ENCODE measurements at places on chromosomes 6 and 20.

DNA sequence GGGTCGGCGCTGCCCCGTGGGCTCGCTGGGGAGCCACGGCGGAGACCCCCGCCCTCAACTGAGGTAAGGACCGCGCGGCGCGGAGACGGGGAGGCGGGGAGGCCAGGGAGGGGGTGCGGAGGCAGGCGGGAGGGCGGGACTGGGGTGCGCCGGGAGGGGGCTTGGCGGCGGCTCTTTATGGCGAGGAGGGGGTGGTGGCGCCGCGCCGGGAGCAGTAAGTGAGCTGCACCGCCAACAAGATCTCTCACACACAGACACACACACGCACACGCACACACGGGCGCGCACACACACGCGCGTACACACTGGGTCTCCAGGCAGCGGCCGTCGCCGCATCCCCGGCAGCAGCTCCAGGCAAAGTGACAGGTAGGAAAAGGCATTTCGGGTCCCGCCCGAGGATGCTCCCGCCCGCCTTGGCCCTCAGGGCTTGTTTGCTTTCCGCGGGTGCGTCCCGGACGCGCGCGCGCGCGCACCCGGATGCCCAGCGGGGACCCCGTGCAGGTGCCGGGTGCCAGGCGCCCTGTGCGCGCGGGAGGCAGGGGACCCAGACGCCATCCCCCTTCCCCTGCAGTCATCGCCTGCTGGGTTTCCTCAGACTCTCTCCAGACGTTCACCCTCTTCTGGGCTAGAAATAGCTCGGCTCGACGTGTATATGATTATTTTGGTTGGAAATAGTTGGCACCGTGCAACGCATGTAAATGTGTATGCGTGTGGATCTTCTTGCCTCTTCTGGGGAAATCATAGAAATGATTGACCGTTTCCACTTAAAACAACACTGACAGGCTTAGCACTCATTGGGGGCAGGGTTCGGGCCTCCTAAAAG is at the start of gene PLCB4:
Gene PLCB4, plus strand, starts transcription at position 247 of the 823 bp plus-strand sequence. CDS start 238,728 bp downstream, outside the sequence.
- peak; percentile 20 for DNase-seq

- DNase-seq = no peak
Observed at GRCh38 chr6:116329156-116329555, 41.6 kb upstream of the DSE start.

DNA sequence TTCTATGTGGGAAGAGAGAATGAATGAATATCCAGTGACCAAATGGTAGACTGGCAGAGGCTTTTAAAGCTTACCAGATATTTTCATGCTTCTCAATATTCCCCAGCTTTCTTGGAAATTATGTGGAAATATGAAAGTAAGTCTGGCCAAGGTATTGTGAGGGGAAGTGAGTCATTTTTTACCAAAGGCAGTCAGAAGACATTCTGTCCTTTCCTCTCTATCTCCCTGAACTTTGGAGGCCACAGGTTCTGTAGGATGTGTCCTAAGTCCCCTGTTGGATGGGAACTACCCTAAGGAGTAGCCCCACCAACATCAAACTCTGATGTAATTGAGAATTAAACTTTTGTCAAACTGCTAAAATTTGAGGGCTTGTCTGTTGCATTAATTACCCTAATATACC is 593.8 kb upstream of the NRSN1 start:
- no peak for DNase-seq

DNA sequence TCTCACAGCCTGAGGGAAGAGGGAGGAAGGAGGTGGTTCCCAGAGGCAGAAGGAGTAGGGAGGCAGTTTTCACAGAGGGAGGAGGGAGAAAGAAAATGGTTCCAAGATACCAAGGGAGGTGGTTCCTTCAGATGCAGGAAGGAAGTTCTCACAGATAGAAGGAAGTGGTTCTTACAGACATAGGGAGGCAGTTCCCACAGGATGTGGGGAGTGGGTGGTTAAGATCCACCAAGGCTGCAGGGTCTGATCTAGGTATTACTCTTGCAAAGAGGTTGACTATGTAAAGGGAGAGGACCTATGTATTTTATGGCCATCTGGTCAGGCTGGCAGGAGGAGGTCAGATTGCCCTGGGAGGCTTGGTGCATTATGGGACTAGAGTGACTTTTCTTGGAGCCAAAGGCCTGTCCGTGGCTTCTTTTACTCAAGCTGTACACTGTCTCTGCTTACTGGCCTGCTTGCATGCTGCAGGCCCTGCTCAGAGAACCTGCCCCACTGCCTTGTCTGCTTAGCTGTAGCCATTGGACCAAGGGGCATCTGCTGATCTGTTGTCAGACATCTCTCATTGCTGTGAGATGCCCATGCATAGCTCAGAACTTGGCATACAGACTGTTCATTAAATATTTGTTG is 283.7 kb downstream of the DHX35 start:
- no peak for DNase-seq

GRCh38 chr20:41848180-41848579 is 230.0 kb upstream of the CHD6 start:
- DNase-seq = no peak

DNA sequence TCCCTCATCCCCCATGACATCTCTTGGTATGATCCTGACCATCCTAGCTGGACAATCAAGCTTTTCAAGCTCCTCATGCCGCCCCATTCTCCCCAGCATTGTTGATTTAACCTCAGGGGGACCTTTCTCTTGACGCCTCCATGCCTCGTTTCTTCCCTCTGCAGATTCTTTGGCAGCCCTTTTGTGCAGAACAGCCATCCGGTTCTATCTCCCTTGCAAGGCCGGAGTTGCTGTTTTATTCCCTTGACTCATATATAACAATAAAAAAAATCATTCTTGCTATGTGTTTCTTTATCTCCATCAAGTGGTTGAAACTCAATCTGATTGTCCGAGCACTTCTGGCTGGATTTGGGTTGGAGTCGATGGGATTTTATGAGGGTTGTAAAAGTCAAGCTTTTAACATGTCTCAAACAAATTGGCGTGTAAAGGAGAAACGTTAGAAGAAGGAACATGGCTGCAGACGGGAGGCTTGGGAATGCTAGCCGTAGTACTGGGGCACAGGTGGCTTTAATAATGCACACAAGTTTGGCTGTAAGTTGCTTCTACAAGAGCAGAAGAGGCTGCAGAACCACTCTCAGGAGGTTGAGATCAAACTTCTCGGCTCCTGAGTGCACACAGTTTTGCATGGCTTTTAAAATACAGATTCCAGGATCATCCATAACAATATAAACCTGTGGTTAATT is 3.9 kb upstream of the SULF2 start:
- no peak for DNase-seq

DNA sequence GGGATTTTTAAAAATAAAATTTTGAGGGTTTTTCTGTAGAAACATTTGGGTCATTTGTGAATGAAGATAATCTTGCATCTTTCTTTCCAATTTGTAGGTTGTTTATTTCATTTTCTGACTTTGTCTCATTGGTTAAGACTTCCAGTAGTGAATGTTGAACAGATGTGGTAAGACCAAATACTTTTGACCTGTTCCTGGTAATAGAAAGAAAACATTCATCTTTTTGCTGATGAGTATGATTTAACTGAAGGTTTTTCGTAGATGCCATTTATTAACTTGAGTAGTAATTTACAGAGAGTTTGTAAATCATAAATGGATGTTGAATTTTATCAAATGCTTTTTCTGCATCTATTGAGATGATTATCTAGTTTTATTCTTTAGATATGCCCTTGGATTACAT is 416.1 kb upstream of the CITED2 start:
- no peak for DNase-seq

DNA sequence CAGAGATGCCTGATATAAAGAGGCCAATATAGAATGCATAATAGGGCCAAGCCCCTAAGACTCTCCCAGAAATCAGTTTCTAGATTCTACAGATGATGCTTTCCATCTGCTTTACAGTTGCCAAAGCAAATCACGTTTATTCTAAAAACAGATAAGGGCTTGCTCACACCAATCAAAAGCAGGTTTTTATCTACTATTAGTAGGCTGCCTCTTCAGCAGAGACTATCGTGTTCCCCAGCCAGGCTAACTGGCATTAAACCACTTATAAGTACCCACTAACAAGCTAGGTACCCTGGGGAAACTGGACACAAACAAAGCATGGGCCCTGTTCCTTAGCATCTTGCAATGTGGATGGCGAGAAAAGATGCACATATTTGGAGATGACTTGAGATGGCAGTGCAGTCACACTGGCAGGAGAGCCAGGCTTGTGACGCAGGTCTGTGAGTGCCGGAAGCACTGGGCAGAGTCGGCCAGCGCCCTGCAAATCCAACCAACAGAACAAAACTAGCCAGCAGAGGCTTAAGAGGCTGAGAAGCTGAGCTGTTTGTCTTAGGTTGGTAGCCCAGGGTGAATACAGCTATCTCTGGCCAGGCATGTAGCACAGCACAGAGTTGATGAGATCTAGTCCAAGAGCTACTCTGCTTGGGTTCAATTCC is 73.4 kb downstream of the GFOD1 start:
- no peak for DNase-seq

- no peak for DNase-seq
Observed at GRCh38 chr6:130822736-130823135, 4.5 kb upstream of the SMLR1 start.

DNA sequence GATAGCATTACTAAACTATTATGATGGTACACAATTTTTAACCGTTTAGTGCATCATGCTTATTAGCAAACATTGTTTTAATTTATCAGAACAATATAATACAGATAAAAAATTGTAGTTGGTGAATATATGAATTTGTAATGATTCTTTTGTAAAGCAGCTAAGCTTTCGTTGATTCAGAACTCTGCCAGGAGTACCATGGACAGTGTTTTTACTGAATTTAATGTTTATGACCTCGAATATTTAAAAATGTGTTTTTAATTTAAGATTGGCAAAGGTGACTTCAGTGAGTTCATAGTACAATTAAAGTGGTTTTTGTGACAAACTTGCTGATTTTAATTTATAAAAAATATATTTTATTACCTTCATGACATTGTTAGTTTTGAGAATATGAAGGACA is 10.0 kb downstream of the AFDN start:
- no peak for DNase-seq

DNA sequence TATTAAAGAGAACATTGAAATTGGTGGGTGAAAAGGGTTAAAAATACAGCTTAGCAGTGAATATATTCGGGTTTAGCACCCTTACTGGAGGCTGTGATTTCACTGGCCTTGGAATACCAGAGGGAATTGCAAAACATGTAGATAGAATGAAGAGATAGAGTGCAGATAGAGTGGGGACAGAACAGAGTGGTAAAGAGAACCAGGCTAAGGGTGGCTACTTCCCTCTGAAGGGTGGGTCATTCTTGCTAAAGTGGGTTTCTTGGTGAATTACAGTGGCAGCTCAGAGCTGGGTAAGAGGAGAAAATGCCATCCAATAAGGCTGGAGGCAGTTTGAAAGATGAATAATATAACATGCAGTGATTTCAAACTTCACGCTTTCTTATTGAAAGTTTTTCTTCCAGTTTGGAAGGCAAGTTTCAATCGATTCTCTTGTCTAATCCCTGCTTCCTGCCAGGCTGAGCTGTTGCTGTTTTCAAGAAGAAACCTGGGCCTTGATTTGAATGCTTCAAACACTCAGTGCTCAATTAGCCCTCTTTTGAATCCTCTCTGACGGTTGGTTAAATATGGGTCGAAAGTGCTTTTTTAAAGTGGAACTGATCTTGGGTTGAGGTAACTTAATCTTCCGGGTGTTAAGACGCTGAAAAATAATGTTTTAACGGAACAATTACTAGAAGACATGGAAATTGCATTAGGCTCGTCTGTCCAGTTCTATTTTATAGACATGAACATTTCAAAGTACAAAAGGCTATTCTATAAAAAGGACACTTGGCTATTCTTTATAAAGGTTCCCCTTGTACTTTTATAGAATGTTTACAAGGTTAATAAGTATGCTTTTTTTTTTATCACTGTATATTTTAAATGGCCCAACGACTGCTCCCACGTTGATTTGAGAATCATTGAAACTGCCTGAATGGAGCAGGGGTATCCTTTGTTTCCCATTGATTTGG is 203.3 kb downstream of the BCAS1 start:
- DNase-seq = no peak

DNA sequence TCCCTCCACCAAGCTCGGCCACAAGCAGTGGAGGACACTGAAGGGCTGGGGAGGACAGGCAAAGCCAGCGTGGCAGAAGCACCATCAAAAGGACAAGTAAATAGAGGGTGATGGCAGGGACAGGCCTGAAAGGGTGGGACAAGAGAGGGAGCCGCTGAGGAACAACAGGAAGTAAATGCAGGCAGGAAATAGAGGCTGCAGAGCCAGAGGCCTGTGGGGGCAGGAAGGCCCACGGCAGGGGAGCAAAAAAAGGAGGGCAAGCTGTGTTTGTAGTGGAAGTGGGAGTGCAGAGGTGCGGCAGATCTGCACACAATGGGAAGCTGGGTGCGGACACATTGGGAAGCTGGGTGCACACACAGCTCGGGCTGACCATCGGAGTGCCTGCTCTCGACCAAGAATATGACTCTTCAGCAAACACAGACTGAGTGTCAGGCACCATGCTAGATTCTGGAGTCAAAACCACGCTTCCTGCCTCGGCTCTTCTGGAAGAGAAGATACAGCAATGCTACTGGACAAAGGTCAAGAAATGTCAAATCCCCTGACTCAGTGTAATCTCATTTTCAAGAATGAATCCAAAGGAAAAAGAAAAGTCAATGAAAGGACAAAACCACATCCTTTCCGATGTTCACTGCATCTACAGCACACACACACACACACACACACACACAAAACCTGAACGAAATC is 40.4 kb upstream of the RAB22A start:
- DNase-seq = no peak
